ENCODE measurements at places on chromosomes 13 and 19.

DNA sequence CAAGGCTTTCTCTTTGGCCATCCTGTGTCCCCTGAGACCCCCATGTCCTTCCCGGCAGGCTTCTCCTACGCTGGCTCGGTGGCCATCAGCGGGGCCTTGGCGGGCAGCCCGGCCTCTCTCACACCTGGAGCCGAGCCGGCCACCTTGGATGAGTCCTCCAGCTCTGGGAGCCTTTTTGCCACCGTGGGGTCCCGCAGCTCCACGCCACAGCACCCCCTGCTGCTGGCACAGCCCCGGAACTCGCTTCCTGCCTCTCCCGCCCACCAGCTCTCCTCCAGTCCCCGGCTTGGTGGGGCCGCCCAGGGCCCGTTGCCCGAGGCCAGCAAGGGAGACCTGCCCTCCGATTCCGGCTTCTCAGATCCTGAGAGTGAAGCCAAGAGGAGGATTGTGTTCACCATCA, 14.2 kb downstream of the PLEKHJ1 start:
- DNase-seq, result no peak

DNA sequence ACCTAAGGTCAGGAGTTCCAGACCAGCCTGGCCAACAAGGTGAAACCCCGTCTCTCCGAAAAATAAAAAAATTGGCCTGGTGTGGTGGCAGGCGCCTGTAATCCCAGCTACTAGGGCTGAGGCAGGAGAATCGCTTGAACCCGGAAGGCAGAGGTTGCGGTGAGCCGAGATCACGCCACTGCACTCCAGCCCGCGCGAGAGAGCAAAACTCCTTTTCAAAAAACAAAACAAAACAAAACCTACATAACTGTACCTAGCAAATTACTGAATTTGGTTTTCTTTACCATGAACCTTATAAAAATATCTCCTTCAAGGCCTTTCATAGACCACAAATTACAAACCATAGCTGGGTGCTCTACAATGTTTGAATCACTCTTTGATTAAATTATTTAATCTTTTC, 760 bp downstream of the ZNF91 start:
- DNase-seq, result peak; percentile 70

DNA sequence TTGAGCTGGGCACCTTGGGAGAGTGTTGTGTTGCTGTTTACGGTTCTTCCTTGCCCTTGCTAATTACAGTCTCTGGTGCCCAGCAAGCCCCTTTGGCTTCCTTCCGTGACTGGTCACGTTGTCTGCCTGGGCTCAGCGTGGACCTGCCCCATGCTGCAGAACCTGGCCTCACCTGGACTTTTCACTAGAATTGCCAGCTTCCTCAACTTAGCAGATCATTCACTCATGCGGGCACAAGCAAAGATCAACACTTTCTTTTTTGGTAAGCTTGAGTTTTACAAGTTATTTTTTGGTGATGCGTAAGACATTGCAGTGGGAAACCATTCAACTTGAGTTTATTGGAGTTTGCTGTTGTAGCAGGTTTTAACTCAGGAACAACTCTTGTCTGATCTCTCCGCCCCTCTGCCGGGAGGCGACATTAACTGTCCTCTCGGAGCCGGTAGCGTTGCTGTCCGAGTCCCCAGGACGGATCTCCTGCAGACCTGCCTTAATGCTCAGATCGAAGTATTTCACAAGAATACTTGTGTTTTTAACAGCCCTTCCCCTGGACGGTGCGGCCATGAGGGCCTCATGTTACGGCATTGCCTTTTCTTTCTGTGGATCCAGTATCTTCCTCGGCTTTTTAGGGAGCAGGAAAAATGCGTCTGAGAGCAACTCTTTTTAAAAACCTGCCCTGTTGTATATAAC, 15.7 kb upstream of the TEX29 start:
- no peak for DNase-seq

- DNase-seq, result no peak
Observed at GRCh38 chr19:49180659-49181058, 23.1 kb downstream of the TRPM4 start.

DNA sequence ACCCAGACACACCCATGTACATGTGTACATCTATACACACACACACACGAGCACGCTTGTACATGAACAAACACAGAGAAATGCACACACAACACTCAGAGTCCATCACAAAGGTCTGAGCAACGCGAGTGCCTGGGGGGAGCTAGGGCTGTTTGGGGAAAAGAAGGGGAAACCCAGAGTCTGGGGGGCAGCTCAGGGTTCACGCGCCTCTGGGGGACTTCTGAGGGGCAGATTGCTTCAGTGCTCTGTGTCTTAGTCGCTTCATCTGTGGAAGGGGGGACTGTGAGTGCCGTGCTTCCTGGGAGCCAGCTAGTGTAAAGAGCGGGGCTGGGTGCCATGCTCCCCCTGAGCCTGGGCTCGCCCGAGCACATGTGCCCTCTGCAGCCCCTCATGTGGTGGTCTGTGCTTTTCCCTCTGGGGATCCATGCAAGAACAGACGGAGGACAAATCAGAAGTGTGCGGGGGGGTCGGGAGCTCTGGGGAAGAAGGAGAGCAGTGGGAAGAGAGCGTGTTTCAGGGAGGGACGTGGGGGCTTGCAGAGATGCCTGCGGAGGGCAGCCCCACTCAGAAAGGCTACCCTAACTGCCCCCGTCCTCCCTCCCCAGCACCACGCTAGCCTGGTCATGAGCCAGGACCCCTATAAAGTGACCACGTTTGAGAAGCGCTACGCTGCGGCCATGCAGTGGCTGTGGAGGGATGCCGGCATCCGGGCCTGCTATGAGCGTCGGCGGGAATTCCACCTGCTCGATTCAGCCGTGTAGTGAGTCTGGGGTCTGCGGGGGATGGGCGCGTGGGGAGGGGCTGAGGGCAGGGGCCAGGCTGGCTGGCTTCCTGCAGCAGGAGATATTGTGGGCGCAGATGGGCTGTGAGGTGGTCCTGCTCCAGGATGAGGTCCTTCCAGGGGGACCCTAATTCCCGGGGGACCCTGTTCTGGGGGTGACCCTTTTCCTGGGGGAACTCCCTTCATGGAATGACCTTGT, 14.0 kb downstream of the GNA15 start:
- DNase-seq, result no peak

Data from activated naive CD4-positive, alpha-beta T cell treated with anti-CD3 and anti-CD28 coated beads, Interleukin-2, amount 10 ng/mL, durations not matched to agents 7 days and 5 days (primary cell).